Heart left ventricle (tissue), 16 donors: ENCODE measurements at places on chromosomes 1 and 21. TPM values are rescaled to one million over a fixed set of nuclear protein-coding genes. Genes with fewer than 3 reads are reported as not detected.

DNA sequence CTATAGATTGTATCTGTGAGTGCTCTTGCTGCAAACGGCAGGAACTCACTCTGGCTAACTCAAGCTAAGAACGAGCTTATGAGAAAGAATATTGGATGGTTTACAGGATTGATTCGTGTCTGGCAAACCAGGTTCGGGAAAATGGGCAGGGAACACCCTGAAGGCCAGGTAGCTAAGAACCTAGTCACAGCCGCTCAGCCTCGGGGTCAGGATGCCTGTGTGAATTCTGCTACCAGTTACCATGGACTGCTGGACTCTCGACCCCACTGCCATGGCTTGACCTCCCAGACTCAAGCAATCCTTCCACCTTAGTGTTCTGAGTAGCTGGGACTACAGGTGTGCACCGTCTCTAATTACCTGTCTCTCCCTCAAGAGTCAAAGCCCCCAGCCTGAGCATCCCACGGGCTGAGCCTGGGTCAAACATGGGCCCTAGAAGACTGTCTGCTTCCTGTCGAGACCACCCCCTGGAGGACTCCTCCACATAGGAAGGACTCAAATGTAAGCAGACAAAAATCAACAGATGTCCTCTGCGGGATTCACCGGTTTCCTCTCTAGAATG lies 45.8 kb downstream of the NENF start:
- no peak for DNase-seq

DNA sequence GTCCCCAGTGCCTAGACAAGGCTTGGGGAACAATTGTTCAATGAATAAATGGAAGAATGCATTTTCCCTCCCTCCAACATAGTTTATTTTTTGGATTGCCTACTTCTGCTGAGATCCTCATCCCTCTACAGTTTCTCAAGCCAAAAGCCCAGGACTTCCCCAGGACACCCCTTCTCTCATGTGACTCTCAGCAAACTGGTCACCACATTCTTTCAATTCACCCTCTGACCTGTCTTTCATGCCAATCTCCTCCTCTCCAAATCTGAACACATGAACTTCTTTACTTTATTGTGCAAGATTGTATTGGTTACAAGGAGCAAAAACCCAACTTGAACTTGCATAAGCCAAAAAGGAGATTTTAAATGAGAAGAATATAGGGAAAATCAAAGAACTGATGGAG lies 103.2 kb upstream of the JUN start:
- DNase-seq, result no peak

DNA sequence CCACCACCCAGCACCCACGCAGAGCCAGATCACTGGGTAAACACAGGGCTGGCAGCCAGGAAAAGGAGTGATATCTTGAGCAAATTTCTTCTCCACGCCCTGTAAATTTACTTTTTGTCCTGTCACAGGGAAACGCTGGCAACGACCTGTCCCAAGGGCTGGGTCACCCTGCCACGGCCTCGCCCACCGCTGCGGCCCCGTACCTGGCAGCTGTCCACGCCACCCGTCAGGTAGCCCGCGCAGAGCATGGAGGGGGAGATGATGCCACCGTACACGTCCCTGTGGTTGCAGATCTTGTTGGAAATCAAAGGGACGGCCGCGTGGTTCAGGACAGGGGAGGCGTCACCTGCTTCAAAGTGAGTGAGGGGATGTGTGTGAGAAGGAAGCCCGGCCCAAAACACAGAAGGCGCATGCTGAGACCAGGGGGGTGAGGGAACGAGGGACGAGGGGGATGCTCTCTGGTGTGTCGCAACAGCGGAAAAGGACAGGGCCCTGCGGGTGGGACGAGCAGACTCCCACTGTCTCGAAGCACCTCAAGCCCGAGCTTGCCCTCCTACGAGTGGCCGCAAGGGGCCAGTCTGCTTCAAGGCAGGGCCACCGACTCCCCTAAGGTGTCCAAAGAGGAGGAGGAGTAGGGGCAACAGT lies 10.1 kb upstream of the TFF1 start:
- no peak for DNase-seq

DNA sequence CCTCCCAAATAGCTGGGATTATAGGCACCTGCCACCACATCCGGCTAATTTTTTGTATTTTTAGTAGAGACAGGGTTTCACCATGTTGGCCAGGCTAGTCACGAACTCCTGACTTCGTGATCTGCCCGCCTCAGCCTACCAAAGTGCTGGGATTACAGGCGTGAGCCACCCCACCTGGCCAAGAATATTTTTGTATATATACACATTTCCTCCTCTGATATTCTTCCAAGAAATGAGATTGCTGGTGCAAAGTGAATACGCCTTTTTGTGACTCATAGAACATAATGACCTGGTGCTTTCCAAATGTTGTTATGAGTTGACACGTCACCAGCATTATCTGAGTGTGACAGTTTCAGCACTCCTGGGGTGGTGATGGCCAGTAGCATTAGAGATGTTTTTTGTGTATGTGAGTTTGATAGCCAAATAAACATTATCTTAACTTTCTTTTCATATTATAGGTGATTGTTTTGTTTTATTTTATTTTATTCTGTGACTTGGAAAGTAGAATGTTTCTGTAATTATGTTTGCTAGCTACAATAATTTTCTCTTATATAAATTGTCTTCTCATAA lies 54.9 kb downstream of the KCNK1 start:
- DNase-seq, result no peak

DNA sequence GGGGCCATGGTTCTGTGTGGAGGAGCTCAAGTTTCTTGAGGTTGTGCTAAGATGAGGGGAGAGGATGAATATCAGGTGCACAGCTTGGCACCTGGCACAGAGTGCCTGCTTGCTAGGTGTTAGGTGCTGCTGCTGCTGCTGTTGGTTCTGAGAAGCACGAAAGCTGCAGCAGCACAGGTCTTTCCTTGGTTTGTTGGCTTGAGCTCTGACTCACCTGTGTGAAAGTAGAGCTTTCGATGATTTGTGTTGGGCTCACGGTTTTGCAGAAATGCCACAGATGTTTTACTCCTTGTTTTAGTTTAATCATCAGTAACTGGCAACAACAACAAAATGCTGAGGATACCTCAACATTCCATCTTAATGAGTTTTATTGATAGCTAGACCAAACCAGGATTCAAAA lies 221.6 kb downstream of the BRINP2 start:
- no peak for DNase-seq

DNA sequence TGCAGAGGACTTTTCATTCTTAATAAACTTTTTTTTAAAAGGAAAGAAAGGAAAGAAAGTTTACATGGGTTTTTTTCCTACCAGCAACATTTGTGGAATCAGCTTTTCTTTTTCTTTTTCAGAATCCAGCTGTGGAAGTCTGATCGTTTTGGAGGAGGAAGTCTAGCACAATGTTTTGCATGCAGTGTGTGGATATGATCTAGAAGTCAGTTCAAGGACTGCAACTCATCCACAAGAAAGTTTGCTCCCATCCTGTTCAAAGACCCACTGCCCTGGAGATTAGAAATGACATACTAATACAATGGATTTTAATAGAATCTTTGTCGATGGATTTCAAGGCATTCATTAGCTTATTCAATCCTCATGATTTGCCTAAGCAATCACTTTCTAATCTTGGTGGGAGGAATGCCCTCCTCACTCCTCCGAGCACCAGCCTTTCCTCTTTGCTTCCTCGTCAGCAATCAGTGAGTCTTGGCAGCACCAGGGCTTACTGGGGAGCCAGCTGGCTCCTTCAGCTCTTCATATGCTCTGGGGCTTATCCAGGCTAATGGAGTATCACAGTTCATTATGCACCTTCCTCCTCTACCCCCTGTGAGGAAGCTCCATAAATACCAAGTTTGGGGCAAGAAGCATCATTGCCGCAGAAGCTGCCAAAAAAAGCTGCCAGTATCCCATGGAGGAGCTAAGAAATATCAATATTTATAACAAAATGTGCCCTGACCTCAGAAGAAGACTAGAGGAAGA lies 392.3 kb upstream of the PKN2 start:
- DNase-seq, result no peak

DNA sequence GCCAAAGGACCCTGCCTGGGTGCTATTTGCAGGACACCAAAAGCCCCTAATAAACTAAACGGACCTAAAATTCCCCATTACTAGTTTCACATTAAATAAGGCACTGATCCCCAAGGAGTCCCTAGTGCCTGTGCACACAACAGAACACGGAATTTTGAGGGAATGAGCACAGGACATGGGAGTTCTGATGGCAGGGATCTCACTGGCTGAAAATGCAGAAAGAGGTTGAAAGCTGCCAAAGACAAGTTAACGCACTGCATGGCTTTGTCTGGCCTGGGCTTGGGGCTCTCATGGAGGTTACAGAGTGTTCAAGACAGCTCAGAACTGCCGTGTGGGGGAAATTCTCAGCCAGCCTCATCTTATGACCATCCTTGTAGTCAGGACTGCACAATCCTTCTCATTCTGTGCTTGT lies 15.6 kb upstream of the ATP1B1 start:
- no peak for DNase-seq

DNA sequence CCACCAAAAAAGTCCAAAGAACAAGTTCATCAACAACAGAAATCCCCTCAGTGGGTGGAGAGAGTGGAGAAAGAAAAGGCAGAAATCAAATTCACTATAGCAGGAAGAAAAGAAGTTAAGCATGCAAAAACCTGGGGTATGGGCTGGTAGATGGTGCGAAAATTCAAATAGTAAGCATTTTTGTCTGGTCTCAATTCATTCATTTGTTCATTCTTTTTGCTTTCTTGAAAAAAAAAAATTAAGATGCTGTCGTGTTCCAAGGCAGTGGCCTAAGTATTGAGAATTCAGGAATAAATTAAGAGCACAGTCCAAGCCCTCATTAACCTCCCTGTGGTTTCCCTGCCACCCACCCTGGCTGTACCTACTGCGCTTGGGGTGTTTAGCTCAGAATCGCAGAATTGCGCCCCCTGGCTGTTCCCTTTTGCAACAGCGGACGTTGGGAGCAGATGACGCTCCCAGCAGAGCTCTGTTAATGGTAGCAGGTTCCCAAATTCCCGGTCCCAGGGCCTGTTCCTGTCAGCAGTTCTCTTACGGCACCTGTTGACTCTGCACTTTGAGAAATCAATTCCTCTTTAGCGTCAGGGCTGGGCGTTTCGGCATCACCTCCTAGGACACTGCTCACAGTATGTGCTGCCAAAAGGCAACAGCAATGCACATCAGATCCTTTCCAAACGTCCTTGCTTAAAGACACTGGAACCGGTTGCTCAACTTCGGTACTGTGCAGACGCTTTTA lies 34.0 kb upstream of the SSX2IP start:
- DNase-seq, result no peak

- DNase-seq, result no peak
Observed at GRCh38 chr1:160855181-160855981, 7.3 kb downstream of the CD244 start.

GRCh38 chr21:35981514-35982070 lies 78.7 kb downstream of the SETD4 start:
- no peak for DNase-seq

GRCh38 chr1:98027103-98027705 lies 106.4 kb upstream of the DPYD start:
- no peak for DNase-seq

- no peak for DNase-seq
Observed at GRCh38 chr21:36922861-36923260, 43.6 kb downstream of the HLCS start.

GRCh38 chr1:156689953-156690674 lies 12.9 kb upstream of the NES start:
- DNase-seq, result no peak

Gene PRR9
- polyA plus RNA-seq, result not detected

Gene DPT
- 67.6 TPM for polyA plus RNA-seq

Gene RGS8
- not detected for polyA plus RNA-seq

Gene S100A7A
- polyA plus RNA-seq, result not detected

Gene CNIH3
- 0.34 TPM for polyA plus RNA-seq
